ENCODE measurements at places on chromosomes 7 and 10. TPM values are rescaled to one million over a fixed set of nuclear protein-coding genes. Genes with fewer than 3 reads are reported as not detected.
A peak's percentile ranks its signal among the peaks of the same experiment; 100 is the strongest.

GRCh38 chr10:87861953-87862678 lies 1.2 kb downstream of the KLLN start:
- peak; percentile 81 for DNase-seq

The C7orf33 gene
- total RNA-seq: not detected

DNA sequence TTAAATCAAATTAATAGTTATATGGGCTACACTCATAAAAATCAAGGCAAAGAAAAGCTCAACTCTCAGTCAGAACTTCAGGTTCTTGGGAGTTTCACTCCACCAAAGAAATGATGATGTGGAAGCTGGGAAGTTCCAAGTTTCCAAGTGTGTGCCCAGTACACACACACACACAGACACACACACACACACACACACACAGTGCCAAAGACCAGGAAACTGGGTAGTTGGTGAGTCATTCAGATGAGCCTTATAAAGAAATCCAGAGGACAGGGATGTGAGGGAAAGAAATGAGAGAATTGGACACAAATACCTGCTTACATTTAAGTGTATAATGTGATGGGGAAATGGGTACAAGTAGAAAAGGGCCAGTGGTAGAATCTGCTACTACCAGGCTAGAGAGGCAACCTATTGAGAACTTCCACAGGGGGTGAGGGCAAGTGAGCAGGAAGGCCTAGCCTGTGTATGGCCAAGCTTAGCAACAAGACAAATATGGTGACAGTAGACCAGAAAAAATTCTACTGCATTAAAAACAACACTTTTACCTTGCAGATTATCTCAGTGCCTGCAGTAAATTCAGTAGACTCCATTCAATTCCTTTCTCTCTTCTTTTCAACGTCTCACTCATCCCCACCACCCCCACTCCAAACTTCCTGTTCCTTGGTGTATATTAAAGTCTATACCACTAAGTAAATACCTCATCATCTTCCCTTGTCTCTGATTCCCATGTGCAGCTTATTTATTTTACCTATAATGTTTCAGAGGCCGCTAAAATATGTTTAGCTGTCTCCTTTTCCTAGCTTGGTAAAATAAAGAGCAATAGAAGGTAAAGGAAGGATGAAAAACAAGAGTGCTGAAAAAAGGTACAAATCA lies 95.0 kb downstream of the CABCOCO1 start:
- DNase-seq: no peak

DNA sequence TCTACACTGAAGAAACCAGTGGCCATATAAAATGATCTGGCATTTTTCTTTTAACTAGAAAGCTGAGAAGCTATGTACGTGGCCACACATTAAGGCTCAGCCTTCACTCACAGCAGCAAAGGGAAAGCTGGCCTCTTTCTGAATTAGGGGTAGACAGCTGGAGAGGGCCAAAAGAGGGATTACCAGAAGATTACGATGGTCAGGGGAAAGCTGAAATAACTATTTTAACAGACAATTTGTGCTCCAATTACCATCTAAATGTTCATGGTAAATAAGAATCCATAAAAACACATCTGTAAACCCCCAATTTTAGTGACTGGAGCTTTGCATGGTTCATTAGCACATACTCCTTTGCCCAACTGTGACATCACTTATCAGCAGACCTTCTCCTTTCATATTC lies 314.3 kb downstream of the HPSE2 start:
- DNase-seq: no peak

The MAGI2 gene
- 136 TPM for total RNA-seq

- no peak for DNase-seq
Observed at GRCh38 chr7:96800824-96801223, 91.2 kb upstream of the SEM1 start.

The ZNF467 gene
- 1.6 TPM for total RNA-seq

DNA sequence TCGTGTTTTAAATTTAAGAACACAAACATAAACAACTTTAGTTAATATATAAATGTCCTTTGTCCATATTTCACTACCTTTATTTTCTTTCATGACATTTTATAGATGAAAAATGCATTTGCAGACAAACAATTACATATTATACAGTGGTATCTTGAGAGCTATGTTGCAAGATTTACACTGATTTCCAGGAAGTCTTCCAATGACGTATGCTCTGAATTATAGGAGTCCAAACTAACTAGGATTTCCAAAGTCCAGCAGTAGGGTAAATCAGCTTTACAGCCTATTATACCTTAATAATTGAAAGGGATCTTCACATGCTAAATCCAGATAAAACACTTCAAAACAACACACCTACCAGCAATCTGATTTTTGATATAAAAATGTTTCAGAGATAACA lies 69.4 kb downstream of the HYCC1 start:
- no peak for DNase-seq

- no peak for DNase-seq
Observed at GRCh38 chr7:96949766-96950165, 55.6 kb upstream of the DLX6 start.

DNA sequence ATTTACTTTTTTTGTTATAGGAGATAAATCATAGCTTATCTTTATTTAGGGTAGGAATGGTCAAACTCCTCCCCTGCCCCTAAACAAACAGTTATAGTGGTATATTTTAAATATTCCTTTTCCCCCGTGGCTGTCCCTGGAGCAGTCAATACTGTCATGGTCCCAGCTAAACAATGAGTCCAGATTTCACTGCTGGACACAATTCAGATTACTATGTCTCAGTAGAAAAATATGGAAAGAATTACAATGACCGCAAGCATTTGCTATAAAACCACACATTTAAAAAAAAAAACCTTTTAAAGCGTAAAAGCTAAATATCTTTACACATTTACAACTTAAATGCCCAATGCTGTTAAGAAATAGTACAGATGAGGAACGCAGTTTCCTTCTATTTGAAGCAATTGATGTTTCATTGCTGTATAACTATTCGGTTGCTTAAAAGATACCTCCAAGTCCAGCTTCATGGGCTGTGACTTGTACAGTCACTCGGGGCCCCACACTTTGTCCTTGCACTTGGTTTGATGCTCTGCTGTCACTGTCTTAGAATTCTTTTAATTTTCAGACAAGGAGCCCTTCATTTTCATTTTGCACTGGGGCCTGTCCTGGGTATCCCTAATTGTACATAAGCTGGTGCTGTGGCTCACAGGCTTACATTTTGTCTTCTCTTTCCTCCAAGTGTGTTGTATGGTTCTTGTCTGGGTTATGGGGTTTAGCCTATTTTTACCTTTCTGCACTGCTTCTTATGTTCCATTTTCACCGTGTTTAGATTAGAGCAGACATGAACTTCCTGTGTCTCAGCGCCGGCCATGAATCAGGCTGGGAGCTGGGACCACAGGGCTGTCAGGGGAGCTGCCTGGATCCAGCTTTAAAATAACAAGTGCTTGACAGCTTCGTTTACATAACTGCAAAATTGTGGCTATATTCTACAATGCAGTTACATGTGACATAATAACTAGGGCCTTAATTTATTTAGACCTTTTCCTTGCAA lies 530.2 kb upstream of the FZD8 start:
- no peak for DNase-seq

DNA sequence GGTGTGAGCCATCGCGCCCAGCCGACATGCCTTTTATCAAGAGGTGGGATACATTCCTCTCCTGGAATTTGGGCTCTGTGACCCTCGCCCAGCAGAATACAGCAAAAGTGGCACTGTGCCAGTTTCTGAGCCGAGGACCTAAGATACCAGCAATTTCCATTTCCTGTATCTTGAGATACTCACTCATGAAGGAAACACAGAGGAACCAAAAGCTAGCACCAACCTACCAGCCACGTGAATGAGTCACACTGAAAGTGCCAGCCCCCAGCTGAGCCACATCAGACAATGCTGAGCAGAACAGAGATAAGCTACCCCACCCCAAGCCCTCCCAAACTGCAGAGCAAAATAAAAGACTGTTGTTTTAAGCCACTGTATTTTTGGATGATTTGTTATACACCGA lies 56.3 kb downstream of the CACUL1 start:
- no peak for DNase-seq

DNA sequence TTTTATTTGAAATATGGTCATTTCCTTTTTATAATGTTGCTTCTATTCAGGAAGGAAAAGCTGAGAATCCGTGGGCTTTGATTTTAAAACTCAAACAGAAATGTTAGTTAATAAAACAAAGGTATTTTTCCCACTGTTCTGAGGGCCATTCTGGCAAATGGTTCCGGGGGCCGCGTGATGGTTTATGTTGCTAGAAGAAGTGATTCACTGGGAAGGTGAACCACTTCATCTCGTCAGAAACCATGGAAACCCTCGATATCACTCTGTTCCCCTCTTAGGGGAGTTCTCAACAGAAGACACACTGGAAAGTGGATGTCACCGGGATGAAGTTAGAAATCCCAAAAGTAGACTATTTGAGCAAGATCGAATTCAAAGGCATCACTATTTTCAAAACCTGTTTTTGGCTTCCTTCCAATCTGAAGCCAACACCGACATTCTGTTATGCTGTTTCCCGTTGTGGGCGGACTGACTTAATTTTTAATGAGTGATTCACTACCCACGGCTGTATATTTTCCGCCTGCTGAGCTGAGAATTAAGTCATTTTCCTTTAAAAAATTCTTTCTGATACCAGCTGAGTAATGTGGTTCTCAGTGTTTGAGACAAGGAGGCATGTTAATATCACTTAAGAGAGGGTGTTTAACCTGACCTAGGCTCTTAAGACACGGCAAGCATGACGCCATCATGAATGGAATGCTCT lies 84.1 kb downstream of the PTPRE start:
- DNase-seq: no peak

DNA sequence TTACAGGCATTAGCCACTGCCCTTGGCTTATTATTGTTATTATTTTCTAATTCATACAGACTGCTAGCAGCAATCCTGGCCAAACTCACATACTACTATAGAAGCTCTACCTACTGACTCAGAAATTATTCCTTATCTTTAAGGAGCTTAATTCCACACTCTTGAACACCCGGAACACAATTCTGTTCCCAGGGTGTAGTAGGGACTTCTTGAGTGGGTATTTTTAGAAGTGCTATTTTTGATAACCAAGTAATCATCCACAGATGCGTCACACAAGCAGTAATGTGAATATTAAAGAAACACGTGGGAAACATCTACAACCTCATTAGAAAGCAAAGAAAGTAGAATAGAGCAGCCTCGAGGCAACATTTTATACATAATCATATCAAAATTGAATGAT lies 149.2 kb downstream of the PTEN start:
- no peak for DNase-seq

DNA sequence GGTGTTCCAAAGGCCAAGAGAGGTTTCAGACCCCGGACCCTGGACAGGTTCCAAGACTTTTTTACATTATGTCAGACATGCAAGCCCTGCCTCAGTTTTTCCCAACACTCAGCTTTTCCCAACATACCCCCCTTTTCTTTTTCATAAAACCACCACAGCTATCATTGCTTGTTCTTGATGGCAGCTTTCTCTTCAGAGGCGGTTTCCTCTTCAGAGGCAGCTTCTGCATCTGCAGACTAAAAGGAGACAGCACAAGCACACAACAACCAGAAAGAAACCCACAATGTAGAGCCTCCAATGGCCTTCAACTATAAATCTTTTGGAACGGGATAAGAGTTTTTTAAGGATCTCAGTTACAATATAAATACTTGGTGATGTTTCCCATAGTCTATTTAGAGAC lies 19.3 kb downstream of the GIMAP6 start:
- DNase-seq: no peak

The HTRA1 gene
- total RNA-seq: 41.2 TPM

The TRIL gene
- total RNA-seq: 17.5 TPM

GRCh38 chr7:82964150-82964882 lies 198.4 kb downstream of the PCLO start:
- no peak for DNase-seq

The KCNIP2 gene
- 12.6 TPM for total RNA-seq

DNA sequence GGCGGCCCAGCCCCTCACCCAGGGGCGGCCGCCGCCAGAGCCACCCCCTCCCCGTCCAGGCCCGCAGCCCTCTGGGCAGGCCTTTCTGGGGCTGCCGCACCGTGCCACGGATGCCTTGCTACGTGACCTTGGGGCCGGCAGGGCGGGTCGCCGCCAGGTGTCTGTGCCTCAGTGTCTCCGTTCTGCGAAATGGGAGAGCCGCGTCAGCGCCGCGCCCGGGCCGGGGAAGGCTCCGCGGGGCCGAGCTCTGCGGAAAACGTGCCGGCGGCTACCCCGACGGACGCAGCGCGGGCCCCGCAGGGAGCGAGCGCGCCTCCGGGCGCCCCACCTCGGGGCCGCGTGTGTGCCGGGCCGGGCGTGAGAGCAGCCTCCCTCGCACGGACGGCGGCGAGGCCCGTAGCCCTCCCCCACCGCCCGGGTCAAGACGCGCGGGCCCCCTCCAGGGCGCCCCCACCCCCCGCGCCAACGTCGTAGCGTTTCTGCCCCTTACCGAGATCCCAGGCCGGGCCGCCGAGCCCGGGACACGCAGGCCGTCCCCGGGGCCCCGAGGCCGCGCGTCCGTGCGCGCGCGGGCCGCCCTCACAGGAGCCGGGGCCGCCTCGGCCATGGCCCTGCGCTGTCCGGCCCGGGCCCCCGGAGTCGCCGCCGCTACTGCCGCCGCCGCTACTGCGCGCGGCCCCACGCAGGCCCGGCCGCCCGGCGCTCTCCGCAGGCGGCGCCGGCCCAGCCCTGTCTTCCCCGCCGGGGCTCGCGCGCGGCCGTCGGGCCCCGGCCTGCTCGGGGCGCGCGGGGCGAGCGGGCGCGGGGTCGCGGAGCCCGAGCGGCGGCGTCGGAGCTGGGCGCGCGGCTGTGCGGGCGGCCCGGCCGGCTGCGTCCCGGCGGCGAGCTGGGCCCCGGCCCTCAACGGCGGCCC lies 1.1 kb downstream of the ZNF777 start:
- peak; percentile 57 for DNase-seq
